Activated T-helper 9 cell treated with anti-CD3 and anti-CD28 coated beads, Interleukin-2, amount 50 U/mL, for 16 hours (primary cell): ENCODE measurements at places on chromosomes 3 and 15.

DNA sequence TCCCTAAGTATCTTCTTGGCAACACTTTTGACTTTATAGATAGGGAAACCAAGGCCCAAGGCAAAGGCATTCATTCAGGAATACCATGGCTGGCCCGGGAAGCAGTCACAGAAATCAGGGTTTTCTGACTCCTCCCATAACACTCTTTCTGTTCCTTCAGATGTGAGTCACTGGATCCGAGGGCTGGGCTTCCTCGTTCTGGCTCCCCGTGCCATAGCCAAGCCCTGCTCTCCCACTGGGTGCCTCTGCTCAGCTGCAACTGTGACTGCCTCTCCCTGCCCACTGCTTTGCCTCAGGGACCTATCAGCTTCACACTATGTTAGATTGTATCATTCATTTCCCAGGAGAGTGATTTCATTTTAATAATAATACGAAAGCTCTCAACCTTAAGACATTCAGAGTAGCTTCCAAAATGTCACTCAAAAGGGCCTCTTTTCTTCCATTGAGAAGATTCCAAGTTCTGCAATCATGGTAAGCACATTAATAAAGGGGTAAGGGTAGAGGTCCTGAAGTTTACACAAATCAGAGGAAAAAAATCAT is 50.2 kb downstream of the GABRB3 start:
- DNase-seq: no peak

- DNase-seq: no peak
These were observed 95.1 kb upstream of the LINGO1 start for GRCh38 chr15:77727635-77728304.

- DNase-seq: no peak
These were observed 28.2 kb downstream of the UBE3A start for GRCh38 chr15:25410649-25411048.

DNA sequence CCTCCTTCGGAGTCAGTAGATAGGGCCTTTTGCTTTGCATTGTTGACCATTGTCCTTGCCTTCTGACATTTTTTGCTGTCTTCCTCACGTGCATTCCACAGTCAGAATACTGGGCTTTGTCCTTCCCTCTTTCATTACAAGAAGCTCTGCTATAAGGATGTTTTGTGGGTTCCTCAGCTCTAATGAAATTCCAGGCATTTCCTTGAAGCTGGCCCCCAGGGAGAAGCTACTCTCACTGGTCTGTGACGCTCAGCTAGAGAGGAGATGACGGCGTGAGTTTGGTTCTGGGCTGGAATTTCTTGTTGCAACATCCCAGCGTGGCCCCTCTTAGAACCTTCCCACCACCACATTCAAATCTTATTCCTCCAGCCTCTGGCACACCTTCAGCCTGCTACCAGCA is 210.2 kb downstream of the TJP1 start:
- no peak for DNase-seq

DNA sequence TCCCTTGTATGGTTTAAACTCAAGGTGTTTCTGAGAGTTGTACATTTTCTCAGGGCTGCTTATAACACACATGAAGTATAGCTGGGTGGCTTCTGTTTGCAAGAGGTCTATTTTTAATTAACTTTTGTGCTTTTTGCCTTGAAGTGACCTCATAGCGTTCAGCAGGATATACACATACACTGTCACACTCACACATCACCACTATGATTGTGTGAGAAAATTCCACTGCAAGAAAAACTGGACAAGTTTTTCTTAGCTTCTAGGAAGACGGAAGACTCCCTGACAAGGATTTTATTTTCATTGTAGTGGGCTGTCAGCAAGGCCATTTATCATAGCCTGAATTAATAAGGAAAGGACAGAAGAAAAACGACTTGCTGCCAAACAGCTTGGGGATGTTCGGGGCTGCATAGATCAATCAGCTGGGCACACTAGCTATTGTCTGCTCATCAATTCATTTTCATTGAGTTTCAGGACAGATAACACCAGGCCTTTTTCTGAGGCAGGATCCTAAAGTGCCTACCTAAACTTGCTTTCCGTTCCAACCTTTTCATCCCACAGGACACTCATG is 192.8 kb upstream of the CRBN start:
- no peak for DNase-seq

- DNase-seq: no peak
These were observed 165.1 kb downstream of the PPM1L start for GRCh38 chr3:160921020-160921635.

GRCh38 chr3:175411405-175411804 is 552.3 kb downstream of the NAALADL2 start:
- no peak for DNase-seq

DNA sequence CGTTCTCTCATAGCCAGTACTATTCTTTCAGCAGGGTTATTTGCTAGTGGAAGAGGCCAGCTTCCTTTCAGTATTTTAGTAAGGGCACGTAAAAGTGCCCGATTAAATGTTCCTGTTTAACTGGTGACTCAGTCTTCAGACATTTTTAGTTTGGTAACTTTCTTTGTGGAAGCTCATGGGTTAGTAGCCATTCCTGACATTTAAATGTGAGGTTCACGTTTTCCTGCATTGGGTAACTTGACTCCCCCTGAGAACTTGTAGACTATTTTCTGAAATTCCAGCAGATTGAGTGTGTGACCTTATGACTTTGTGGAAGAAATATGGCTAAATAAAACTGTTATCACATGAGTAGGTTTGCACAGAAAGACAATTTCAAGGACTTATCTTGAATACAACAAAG is 16.9 kb downstream of the ABHD2 start:
- no peak for DNase-seq
